ENCODE measurements at places on chromosomes 7 and 10. TPM values are rescaled to one million over a fixed set of nuclear protein-coding genes. Genes with fewer than 3 reads are reported as not detected.

Gene GJD4
- total RNA-seq: not detected

Gene CLDN4
- total RNA-seq: 1,331 TPM

Gene FLNC
- total RNA-seq: 0.05 TPM

Gene MLLT10
- total RNA-seq: 47.6 TPM

Gene SPDYE18
- total RNA-seq: not detected

- DNase-seq: no peak
Measured at GRCh38 chr10:61452655-61453641, at the start of gene TMEM26. Gene TMEM26, minus strand, starts transcription at chr10:61453381. Its CDS starts 300 bp downstream, at chr10:61453081.

DNA sequence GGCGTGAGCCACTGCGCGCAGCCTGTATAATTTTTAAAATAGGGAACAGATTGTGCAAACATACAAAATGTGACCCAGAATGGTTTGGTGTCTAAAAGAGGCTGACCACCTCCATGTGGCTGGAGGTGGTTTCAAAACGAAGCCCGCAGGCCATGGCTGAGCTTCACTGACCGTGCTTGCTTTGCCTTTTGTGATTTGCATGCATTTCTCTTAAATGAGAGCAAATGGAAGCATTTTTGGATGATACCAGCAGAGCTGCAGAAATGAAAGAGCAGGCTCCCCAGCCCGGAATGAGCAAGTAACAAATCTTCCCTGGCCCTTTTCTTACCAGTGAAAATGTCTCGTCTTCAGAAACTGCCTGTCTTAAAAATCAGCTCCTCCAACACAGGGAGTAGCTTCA is 239.9 kb downstream of the CAMK1D start:
- DNase-seq: no peak

GRCh38 chr7:101170617-101171441 is 5.5 kb upstream of the VGF start:
- no peak for DNase-seq

- DNase-seq: no peak
Measured at GRCh38 chr7:90453259-90453891, 16.1 kb upstream of the PTTG1IP2 start.

DNA sequence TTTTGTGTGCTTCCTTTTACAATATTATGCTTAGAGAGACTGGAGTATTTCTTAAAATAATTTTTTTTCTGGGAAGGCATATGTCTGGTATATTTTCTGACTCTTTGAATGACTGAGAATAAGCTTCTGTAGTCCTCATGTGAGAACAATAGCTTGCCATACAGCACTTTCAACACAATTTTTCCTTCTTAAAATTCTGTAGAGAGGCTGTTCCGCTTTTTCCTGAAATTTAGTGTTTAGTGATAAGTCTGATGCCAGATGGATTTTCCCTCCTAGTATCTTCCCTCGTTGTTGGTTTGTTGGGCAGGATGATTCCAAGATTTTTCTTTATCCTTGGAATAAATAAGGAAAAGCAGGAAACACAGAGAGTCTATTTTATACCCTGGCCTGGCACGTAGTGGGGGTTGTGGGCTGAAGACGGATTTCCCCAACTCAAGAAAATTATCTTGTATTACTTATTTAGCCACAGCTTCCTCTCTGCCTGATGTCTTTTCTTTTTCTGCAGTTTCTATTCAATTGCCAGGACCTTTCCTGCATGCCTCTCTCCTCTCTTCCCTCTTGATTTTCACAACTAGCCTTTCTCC is 111.2 kb downstream of the AOAH start:
- no peak for DNase-seq

GRCh38 chr7:108869070-108869469 is 299.4 kb downstream of the DNAJB9 start:
- no peak for DNase-seq

DNA sequence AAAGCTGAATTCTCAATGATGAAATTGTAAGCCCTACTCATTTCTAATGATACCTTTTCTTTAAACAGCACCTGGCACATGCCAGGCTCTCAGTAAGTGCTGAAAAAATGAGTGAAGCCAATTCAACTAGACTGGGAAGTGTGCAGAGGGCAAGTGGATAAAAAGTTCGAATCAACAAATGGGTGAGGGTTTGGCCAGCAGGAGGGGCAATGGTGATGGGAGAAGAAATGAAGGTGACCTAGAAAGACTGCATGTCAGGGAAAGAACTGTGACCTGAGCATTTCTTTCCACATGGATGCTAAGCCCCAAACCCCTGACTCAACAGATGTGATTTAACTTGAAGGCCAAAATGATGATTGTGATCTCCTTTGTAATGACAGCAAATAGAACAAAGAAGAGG is 54.6 kb downstream of the DKK1 start:
- no peak for DNase-seq

GRCh38 chr10:23158370-23158769 is 33.7 kb upstream of the PTF1A start:
- DNase-seq: peak; percentile 83

DNA sequence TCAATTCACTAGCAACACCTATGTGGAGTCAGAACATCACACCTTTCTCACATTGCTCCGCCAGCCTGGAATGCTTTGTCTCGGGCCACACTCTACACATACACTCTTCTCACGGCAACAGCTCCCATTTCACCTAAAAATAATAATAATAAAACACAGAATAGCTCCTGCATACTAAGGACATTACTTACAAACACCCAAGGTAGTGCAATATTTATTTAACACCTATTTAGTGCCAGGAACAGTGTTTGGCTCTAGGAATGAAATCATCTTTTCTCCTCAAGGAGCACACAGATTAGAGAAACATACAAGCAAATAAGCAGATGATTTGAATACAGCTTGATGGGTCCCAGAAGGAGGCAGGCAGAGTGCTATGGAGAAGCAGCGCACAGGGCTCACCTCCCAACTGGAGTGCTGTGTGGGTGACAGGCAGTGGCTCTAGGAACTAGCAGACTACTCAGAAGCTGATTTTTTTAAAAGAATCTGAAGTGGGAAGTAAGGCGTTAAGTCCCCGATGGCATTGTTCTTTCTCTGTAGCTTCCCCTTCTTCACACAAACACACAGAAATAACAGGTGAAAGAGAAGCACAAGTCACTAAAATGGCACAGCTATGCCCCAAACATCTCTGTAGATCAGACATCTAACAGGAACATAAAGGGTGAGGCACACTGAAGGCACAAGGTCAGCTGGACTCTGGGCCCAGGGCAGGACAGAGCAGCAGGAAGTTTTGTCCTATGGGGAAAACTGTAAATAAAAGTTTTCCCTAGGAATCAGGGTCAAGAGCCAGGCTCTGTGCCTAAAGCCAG is 16.7 kb downstream of the USP6NL start:
- DNase-seq: no peak

DNA sequence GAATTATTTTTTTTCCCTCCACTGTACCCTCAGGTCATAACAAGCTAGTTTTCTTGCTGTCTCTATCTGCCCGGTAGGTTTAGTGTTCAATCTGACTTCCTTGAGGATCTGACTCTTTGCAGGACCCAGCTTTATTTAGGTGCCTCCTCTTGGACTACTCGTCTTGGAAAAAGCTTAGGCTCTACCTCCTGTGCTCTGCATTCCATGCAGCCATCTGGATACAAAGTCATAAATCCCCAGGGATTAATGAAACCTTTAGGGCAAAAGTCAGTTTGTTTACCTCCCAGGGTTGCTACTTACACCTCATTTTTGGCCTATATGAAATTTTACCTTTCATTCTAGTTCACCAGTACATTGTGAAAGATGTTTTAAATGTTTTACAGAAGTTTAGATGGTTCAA is 8.0 kb downstream of the STAG3 start:
- no peak for DNase-seq

- DNase-seq: peak; percentile 54
Measured at GRCh38 chr10:22325272-22326144, 4.6 kb downstream of the BMI1 start.

DNA sequence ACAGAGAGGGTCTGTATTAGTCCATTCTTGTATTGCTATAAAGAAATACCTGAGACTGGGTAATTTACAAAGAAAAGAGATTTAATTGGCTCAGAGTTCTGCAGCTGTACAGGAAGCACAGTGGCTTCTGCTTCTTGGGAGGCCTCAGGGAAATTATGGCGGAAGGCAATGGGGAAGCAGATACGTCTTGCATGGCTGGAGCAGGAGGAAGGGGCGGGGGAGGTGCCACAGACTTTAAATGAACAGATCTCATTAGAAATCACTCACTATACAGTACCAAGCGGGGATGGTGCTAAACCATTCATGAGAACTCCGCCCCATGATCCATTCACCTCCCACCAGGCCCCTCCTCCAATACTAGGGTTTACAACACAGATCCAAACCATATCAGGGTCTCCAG is 3.7 kb upstream of the CALU start:
- DNase-seq: no peak

DNA sequence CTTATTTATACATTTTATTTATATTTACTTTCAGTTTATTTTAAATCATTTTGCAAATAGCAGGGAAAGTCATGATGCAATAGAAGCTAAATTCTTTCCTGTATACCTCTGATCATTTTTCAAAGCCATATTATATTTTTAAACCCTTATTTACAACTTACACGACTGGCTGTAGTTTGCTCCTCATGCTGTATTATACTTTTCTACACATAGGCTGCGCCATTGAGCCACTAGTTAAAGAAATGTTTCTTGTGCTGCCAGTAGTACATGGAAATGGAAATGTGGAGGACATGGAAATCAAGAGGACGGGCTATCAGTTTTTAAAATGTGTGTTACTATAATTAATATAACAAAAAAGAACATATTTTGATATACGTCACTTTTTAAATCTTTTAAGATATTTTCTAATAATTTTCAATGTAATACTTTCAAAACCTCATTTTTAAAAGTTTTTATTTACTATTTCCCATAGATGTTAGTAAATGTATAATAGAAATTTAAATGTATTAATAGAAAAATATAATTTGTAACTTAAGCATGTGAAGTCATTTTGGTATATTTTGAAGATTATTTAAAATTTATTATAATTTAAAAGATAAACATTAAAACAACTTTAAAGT is 118.5 kb downstream of the VTI1A start:
- peak; percentile 86 for DNase-seq

DNA sequence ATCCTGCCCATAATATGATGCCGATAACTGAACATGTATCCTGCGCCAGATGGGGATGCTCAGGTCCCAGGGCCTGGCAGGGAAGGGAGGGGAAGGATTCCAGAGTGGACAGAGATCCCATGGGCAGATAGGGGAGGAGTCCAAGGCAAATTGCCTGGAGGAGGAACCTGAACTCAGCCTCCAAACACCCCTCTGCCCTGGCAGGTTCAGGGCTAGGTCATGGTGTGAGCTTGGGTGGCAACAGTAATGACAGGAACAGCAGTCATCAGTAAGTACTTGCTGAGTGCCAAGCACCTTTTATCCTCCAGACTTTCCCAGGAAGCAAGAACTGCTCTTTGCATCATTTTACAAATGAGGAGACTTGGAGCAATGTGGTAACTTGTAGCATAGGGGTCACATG is 3.8 kb upstream of the PALD1 start:
- DNase-seq: no peak

GRCh38 chr7:143329471-143330170 is 13.7 kb downstream of the CLCN1 start:
- no peak for DNase-seq

GRCh38 chr10:118027397-118027796 is 19.3 kb downstream of the RAB11FIP2 start:
- DNase-seq: no peak

DNA sequence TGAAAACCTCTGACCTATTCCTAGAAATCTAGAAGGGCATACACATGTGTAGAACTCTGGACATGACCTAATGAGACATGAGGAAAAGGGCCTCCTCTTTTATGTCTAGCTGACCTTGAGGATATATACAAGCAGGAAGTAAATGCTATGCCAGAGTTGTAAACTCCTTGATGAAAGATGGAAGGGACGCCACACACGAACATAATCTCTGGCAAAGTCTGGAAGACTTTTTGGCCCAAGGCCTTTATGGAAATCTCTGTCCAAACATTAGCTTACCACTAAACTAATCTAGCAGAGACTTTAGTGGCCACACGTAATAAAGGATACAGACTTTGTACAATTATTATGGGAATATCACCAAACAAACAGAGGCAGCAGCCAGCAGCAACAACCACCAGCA is 138.1 kb upstream of the THSD7A start:
- no peak for DNase-seq

DNA sequence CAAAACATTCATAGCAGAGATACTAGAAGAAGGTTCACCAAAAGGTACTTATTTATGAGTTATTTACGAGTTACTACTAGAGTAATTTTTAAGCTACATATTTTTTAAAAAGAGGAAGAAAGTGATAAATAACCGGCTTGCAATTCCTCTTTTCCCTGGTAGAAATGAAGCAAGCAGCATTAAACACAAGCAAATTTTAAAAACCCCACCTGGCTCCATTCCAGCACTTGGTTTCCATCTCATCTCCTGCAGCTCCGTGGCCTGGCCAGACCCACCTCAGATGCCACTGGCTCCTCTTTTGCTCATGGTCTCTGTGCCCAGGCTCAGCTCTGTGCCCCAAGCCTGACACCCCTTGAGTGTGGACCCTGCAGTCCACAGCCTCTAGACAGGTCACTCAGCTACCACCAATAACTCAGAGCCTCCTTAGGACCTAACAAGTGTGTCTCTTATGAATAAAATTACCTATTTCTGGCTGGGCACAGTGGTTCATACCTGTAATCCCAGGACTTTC is 479.5 kb downstream of the TNS3 start:
- no peak for DNase-seq

DNA sequence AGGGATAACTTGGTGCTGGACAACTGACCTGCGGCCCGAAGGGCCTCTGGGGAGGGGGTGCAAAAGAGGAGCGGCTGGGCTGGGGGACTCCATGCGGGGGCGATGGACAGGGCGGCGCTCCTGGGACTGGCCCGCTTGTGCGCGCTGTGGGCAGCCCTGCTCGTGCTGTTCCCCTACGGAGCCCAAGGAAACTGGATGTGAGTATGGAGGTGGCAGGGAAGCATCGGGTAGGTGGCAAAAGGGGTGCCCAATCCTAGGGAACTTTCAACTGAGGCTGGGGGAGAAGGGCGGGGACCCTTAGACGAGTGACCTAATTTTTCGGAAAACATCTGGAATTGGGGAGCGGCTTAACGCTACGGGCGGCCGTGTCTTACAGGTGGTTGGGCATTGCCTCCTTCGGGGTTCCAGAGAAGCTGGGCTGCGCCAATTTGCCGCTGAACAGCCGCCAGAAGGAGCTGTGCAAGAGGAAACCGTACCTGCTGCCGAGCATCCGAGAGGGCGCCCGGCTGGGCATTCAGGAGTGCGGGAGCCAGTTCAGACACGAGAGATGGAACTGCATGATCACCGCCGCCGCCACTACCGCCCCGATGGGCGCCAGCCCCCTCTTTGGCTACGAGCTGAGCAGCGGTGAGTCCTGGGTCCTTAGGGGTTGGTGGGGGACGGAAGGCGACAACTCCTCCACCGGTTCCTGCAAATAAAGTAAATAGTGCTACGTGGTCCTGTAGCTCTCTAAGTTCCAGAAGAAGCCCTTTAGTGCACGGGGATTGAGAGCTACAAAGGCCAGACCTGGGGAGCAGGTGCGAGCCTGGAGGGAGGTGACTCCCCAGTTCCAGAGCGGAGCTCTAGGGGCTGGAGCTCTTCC is 622 bp downstream of the WNT16 start:
- DNase-seq: no peak

- DNase-seq: no peak
Measured at GRCh38 chr10:77163670-77164348, 473.8 kb downstream of the KCNMA1 start.

GRCh38 chr10:21604651-21605050 is 70.6 kb downstream of the MLLT10 start:
- DNase-seq: no peak

Data from HT-29 (cell line).